ENCODE measurements at places on chromosomes 6 and 20. TPM values are rescaled to one million over a fixed set of nuclear protein-coding genes. Genes with fewer than 3 reads are reported as not detected.

COL11A2 gene
- 1.5 TPM for total RNA-seq

CAP2 gene
- 63.6 TPM for total RNA-seq

KHDC1L gene
- not detected for total RNA-seq

HEY2 gene
- 1.8 TPM for total RNA-seq

SLC35F1 gene
- total RNA-seq, result 1.3 TPM

PREX1 gene
- total RNA-seq, result 21.7 TPM

PTCRA gene
- 1.6 TPM for total RNA-seq

PROCR gene
- total RNA-seq, result 37.7 TPM

CEP57L1 gene
- 15.6 TPM for total RNA-seq

NUP43 gene
- 10.8 TPM for total RNA-seq

VWA7 gene
- total RNA-seq, result 4.1 TPM

GSTA1 gene
- total RNA-seq, result not detected

MCM3 gene
- total RNA-seq, result 18.5 TPM

GRM4 gene
- total RNA-seq, result not detected

TLDC2 gene
- total RNA-seq, result not detected

ADA gene
- total RNA-seq, result 16.7 TPM

NOP56 gene
- total RNA-seq, result 30.9 TPM

TPBG gene
- 16.7 TPM for total RNA-seq

FUT9 gene
- total RNA-seq, result not detected

PXDC1 gene
- 77.2 TPM for total RNA-seq

FKBP1C gene
- 0.35 TPM for total RNA-seq

TMX4 gene
- 90.4 TPM for total RNA-seq

TMEM170B gene
- 3.8 TPM for total RNA-seq

LRRN4 gene
- total RNA-seq, result 15.0 TPM

ENPP5 gene
- total RNA-seq, result 6.2 TPM

SLC17A1 gene
- total RNA-seq, result not detected

EYS gene
- total RNA-seq, result not detected

PSORS1C2 gene
- not detected for total RNA-seq
